ENCODE measurements at places on chromosomes 16 and 17.
A peak's percentile ranks its signal among the peaks of the same experiment; 100 is the strongest.

- DNase-seq = no peak
Observed at GRCh38 chr17:556431-556995, 158.1 kb downstream of the VPS53 start.

DNA sequence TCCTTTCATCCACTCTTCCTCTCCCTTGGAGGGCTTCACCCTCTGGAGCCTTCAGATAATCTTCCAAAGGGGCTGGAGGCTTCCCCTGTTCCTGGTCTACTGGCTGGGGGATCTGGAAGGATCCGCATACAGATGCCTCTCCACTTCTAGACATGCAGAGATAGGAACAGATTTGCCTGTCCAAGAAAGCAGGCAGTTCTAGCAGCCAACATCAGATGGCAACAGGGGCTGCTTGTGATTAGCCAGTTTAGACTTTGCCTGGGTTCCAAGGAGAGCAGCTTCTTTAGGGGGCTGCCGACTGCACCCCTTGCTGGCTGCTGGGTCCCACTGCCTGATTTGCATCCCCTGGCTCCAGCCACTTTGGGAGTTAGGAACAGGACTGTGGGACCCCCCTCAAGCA lies 6.2 kb upstream of the CD300A start:
- no peak for DNase-seq

DNA sequence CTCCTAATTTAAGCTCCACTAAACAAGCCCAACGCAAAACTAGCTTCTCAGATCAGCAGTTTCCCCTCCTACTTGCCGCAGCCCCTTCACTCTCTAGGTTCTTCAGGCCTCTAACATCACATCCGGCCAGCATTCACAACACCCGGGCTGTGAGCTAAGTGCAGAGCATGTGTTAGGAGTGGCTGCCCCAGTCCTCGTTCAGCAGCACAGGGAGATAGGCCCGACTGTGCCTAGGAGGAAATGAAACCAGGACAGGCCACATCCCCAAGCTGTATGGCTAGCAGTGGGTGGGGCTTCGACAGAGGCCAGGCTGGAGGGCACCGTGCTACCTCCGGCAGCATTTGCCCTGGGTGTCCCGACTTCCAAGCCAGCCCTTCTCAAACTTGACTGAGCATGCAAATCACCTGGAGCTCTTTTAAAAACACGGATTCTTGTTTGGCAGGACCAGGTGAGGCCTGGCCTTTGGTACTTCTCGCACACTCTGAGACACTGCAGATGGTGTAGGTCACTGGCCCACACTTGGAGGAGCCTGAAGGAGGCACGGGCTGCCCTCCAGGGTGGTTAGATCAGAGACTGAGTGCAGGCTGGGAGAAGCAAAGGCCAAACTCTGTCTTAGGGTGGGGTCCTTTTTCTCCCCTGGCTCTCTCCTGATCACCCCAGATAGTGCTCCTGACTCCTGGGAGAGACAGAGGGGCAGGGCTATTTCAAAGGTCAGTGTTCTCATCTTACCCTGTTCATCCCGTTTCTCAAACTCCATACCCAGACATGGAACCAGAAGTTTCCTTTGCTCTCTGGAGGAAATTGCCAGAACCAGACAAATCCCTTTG lies 202.0 kb downstream of the C16orf78 start:
- no peak for DNase-seq

- DNase-seq = no peak
Observed at GRCh38 chr16:6548507-6548906, 784.1 kb upstream of the RBFOX1 start.

- no peak for DNase-seq
Observed at GRCh38 chr17:44338702-44339101, 6.4 kb upstream of the GRN start.

DNA sequence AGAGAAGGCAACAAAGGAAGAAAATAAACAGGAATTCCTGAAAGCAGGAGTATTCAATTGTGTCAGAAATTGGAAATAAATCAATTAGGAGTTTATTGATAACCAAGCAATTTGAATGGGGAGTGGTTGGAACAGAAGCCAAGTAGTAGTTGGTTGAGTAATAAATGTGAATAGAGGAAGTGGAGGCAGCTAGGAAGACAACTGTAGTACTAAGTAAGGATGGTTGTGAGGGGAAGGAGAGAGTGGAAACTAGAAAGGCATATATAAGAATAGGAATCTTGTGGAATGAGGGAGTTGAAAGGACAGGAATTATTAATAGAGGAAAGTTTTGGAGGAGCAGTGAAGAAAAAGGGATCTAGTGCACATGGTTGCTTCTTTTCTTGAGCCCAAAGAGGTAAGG lies 34.4 kb downstream of the NFAT5 start:
- no peak for DNase-seq

GRCh38 chr16:69930117-69930776 lies 20.9 kb upstream of the CLEC18A start:
- DNase-seq = peak; percentile 67

- no peak for DNase-seq
Observed at GRCh38 chr16:11673091-11674000, 5.1 kb downstream of the SNN start.

- peak; percentile 57 for DNase-seq
Observed at GRCh38 chr16:67155295-67156142, 4.2 kb downstream of the TRADD start.

GRCh38 chr17:83080858-83081683 lies 1.7 kb downstream of the METRNL start:
- peak; percentile 40 for DNase-seq

DNA sequence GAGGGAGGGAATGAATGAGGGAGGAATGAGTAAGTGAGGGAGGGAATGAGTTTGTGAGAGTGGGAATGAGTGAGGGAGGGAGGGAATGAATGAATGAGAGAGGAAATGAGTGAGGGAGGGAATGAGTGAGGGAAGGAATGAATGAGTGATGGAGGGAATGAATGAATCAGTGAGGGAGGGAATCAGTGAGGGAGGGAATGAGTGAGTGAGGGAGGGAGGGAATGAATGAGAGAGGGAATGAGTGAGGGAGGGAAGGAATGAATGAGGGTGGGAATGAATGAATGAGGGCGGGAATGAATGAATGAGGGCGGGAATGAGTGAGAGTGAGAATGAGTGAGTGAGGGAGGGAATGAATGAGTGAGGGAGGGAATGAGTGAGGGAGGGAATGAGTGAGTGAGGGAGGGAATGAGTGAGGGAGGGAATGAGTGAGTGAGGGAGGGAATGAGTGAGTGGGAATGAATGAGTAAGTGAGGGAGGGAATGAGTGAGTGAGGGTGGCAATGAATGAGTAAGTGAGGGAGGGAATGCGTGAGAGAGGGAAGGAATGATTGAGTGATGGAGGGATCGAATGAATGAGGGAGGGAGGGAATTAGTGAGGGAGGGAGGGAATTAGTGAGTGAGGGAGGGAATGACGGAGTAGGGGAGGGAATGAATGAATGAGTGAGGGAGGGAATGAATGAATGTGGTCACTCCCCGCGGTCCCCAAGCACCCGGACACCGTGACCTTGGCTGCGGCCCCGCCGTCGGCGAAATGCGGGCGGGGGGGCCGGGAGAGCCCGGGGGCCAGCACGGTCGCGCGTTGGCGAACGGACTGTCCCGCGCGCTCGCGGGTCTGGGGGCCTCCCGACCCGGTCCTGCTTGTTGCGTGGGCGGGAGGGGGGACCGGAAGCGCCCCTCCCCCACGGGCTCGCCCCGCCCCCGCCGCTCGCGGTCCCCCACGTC lies 1.1 kb upstream of the UBE2I start:
- no peak for DNase-seq

DNA sequence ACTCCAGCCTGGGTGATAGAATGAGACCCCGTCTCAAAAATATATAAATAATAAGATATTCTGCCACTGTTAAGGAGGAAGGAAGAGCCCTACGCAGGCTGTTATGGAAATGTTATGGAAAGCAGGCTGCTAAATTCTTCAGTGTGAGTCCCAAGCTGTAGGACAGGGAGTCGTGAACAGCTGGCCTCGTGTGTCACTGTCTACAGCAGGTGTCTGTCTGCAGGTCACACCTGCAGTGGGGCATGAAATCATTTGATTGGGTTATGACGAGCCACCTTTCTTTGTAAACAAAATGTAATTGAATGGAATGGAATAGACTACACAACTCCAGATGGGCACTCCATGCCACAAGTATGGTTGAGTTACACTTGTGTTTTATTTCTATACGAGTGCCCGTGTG lies 15.6 kb upstream of the LITAF start:
- DNase-seq = no peak

- peak; percentile 21 for DNase-seq
Observed at GRCh38 chr16:48291303-48291702, 44.0 kb upstream of the ABCC11 start.

- peak; percentile 38 for DNase-seq
Observed at GRCh38 chr16:85176541-85177447, 64.5 kb upstream of the CIBAR2 start.

GRCh38 chr17:41500131-41500911 lies 5.1 kb downstream of the KRT13 start:
- DNase-seq = peak; percentile 57

DNA sequence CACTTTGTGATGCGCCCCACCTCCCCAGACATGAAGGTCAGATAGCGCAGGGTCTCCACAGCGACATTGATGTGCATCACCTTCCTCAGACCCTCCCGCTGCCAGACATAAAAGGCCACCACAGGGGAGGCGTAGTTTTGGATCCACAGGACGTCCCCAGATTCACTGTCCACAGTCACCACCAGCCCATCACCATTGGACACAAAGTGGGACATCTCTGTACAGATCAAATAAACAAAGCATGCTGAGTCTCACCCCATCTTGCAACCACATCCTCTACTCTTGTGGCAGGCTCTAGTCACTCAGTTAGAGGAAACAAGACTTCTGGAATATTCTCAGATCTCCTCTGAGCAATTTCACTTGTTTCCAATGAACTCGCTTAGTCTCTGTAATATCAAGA lies 46.3 kb upstream of the ICAM2 start:
- DNase-seq = no peak

DNA sequence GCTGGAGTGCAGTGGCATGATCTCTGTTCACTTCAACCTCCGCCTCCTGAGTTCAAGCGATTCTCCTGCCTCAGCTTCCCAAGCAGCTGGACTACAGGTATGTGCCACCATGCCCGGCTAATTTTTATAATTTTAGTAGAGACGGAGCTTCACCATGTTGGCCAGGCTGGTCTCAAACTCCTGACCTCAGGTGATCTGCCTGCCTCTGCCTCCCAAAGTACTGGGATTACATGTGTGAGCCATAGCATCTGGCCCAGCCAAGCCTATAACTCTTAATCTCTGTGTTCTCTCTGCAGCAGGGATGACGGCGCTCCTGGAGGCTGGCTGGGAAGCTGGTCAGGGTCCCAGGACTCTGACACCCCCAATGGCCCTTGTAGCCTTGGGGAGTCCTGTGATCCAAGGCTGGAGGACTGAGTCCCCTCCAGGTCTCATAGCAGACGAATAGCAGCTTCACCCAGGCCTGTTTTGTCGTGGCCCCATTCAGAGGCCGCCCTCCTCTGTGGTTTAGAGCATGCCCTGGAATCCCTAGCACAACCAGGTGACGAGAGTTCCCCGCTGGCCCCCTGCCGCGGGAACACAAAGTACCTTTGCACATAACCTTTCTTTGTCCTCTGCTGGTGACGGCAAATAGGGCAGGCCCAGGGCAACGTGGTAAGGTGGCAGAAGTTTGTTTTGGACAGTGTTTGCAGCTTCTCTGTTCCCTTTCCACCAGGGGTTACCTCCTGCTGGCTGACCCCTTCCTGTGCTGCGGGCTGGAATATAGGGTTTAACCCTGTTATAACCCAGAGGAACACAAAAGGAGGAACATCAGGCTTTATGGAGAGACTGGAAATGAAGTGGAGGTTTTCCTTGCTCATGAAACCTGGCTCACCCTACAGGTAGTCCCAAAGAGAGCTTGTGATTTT lies 43.0 kb upstream of the TOB1 start:
- no peak for DNase-seq

DNA sequence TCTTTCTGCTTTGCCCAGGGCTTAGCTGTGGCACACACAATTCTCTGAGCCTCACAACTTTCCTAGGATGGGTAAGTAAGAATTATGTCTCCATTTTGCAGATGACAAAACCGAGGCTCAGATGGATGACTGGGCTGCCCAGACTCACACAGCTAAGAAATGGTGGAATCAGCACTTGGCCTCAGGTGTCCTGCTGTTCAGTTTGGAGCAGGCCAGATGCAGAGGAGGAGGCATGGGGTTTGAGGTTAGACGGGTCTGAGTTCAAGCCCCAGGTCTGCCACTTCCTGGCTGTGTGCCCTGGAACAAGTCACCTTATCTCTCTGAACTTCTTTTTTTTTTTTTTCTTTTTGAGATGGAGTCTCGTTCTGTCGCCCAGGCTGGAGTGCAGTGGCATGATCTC lies 1.7 kb upstream of the MEOX1 start:
- no peak for DNase-seq

GRCh38 chr16:84356591-84357116 lies 11.7 kb upstream of the ATP2C2 start:
- no peak for DNase-seq

Measured in fibroblast of skin of abdomen (primary cell).